Fibroblast of the conjunctiva (primary cell): ENCODE measurements at places on chromosomes 2 and 18.

GRCh38 chr18:21262979-21263378 lies 20.9 kb downstream of the GREB1L start:
- DNase-seq = no peak

DNA sequence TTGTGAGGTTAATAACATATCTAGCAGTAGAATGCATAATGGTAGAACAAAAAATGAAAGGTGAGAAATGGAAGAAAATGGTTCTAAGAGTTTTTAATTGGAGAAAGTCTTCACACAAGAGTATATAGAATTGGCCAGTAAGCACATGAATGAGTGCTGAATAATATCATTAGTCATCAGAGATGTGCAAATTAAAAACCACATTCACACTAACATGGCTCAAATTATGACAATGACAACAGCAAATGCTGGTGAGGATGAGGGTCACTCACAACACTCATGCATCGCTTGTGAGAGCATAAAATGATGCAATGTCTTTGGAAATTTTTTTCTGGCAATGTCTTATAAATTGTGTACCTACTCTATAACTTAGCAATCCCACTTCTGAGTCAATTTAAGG lies 1355.4 kb upstream of the ACVR2A start:
- DNase-seq = no peak

DNA sequence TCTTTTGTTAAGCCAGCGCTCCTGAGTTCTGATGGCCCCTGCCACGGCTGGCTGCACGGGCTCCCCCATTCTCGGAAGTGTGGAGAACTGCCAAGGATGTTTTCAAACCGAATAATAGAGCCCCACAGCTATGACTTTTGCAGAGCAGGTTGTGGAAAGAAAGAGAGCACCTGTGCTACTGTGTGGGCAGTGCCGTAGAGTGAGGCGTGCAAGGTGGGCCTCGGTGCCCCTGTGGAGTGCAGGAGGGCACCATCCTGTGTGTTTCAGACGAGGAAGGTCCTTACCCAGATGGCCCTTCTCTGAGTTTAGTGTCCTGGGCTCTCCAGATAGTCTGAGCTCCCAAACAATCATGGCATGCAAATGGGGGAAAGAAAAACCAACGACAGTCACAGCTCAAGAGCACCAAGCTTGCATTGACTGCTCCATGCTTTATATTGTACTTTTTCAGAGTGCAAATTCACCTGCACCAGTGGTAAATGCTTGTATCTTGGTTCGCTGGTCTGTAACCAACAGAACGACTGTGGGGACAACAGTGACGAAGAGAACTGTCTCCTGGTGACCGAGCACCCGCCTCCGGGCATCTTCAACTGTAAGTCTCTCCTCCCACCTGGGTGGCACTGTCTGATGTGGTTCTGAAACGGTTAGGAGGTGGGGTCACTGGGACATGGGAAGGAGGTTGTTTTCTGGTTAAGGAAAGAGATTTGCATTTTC lies 219.4 kb downstream of the LDLRAD4 start:
- DNase-seq = no peak

GRCh38 chr2:129103936-129104878 lies 785.5 kb upstream of the HS6ST1 start:
- DNase-seq = no peak

DNA sequence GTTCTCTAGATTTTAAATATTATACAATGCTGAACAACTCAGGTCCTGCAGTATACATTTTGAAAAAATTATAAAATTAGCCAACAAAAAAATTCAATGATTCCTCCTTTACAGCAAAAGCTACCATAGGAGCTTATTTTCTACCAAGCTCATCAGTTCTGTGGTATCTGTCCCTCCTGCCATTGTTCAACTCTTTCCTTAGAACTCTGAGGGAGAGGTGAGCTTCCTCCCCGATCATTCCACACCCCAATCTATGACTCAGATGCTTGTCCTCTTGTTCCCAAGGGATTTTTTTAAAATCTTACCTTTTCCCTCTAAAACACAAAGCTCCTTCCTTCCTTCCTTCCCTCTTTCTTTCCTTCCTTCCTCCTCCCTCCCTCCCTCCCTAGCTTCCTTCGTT lies 13.5 kb downstream of the DPP4 start:
- DNase-seq = no peak

DNA sequence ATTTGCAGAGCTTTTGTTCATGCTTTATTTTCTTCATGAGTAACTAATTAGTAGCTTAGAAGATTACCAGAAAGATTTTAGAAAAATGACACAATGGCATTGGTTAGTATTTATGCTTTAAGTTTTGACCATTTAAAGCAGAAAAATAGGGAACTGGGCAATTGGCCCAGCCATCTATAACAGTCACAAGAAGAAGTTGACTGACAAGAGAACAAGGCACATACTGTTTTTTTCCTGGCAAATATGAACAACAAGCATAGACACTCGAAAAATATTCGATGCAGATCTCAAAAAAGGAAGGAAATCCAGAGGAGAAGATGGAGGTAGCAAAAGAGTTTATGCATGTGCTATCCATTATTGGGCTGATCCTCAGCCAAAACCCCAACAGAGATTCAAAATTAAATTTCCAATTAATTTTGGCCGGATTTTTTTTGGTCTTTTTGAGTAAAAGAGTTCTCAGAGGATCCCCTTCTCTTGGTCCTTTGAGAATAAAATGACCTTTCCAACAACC lies 200.8 kb upstream of the SLC35G4 start:
- DNase-seq = no peak

DNA sequence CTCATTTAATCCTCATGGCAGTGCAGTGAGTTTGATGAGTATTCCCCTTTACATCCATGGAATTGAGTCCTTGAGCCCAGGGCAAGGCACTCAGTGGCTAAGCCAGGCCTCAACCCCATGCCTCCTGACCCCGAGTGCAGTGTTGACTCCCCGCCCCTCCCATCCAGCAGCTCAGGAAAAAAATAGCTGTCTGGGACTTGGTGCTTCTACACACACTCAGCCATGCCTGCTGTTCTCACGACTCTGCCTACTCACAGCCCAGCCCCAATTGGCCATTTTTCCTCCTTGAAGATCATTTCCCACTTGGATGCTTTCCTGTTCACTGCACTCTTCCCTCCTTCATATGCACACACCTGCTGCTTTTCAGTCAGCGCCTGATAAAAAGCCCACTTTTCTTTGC lies 8.8 kb downstream of the FOSL2 start:
- DNase-seq = no peak

GRCh38 chr18:2545155-2545554 lies 26.1 kb downstream of the METTL4 start:
- no peak for DNase-seq

DNA sequence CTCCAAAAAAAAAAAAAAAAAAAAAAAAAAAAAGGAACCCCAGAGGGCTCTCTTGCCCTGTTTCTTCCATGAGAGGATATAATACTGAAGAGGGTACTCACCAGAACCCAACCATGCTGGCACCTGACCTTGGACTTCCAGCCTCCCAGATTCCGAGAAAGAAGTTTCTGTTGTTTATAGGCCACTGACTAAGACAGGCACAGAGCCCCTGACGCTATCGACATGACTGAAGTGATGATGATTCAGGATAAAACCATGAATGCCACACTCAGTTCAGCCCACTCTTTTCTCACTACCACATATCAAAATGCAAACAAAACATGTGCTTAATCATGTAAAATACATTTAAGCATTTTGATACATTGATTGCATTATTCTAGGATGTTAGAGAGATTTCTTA lies 66.1 kb upstream of the CDCA7 start:
- DNase-seq = no peak

- no peak for DNase-seq
Observed at GRCh38 chr2:111171337-111171930, 50.7 kb downstream of the BCL2L11 start.

GRCh38 chr18:13559754-13560153 lies 166.6 kb downstream of the FAM210A start:
- DNase-seq = no peak

- no peak for DNase-seq
Observed at GRCh38 chr2:158664987-158665386, 130.1 kb upstream of the DAPL1 start.

- DNase-seq = peak; percentile 57
Observed at GRCh38 chr2:203685081-203685621, 21.3 kb upstream of the CD28 start.

DNA sequence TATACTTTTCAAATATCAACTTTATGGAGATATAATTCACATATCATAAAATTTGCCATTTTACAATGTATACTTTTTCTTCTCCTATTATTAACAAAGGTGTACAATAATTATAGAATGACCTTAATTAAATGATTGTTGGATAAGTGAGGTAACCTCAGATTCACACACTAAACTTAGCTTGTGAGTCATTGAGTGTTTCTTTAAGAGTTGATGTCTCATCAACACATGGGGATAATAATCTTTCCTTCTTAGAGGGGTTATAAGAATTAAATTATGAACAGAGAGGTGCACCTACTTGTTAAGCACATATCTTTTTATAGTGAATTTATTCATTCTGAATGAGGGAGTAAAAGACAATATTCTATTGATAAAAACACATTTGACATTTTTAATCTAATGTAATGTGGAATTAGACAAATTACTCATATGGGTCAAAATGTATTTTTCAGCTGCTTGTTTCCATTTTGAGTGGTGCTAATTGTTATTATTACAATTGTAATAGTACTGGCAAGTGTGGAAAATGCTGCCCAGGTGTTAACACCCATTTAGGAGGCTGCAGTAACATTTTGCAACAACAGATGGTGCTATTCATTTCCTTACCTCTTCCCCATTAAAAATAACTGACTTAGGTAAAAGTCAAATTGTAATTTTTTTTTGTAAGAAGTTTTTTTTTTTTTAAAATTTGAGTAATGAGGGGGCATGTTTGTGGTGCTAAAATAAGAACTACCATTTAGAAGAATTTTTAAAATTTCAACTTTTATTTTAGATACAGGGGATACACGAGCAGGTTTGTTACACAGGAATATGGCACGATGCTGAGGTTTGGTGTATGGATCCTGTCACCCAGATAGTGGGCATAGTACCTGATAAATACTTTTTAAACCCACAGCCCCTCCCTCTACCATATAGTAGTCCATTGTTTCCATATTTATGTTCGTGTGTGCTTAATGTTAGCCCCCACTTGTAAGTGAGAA lies 32.1 kb upstream of the DYNAP start:
- DNase-seq = no peak

DNA sequence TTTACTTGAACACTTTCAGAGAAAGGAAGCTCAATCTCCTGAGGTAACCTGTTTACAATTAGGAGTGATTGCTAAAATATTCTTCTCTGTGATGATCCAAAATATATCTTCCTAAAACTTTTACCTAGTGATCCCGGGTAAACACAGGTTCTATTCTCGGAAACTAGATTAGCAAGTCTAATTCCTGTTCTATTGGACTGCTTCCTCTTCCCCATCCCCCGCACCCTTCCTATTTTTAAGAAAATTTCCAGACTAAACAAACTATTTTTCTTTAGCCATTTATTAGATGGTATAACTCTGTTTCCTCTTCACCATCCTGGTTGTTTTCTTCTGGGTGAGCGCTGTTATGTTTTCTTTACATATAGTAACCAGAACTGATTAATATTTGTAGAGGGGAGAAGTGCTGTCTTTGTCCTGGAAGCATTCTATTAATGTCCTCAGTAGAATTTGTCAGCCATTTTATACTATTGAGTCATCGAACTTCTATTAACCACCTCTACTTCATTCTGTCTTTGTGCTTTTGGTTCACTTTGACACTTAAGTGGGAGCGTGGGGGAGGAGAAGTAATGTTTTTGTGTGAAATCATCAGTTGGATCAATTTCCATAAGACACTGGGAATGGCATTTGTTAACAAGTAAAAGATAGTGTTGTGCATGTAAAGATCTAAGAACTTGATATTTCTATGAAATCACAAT lies 31.8 kb downstream of the CREB1 start:
- DNase-seq = no peak

DNA sequence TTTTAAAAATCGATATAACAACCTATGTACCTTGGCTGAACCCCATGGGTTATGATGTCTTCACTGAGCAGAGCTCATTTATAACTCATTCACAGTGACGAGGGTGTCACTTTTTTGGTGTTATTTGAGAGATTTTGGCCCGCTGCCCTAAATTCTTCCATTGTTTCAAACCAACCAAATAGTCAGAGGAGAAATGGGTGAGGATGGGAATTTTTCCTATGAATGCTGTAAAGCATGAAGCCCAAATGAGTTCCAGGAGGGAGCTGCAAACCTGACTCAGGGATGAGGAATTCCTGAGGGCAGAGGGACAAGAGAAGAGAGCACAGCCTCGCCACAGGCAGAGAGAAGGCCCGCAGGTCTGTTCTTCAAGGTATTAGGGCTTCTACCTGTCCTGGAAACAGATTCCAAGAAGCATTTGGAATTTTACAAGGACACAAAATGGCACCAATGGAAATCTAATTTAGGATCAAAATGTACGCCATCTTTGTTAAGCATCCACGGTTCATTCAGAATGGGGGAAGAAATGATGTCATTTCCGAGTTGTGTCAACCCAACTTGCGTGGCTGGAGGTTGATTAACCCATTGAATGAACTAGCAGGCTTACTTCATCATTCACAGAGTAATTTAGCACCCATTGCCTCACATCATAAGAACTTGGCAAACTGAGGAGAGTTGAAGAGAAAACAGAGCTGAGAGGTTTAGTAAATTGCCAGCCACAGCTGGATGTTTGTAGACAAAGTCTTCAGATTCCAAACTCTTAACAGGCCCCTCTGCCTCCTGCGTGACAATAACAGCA lies 133.5 kb downstream of the LAMA3 start:
- DNase-seq = no peak

DNA sequence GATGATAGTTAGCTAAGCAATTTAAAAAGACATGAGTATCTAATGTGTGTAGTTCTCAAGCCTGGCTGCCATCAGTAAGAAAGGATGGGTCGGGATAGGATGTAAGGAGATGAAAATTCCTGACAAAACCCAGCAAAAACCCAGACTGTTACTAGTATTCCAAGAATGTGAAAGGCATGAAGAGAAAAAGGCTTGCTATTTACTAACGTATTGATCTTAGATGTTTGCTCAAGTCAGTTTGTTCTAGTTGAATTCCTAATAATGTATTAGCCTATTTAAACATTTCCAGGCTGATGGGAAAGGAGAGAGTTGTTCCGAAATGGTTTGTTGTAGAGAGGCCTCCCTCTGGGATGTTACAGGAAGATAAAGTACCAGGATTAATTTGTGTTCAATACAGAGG lies 88.2 kb downstream of the ZNF532 start:
- no peak for DNase-seq

DNA sequence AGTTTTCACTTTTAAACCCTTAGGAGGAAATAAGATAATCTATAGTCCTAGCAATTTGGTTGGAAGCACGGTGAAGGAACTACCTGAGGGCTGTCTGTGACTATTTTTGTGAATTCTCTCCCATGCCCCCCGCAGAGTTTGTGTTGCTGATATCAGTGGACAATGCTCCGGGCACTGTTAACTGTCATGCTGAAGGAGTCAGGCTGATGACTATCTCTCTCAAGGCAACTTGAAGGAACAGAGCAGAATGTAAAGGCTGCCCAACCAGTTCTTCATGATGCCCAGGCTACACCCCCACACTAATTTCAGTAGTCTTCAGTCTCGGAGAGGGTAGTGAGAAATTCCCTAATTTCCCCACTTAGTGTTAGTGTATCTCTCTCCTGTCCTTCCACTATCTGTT lies 21.6 kb upstream of the RAB6C start:
- DNase-seq = no peak

DNA sequence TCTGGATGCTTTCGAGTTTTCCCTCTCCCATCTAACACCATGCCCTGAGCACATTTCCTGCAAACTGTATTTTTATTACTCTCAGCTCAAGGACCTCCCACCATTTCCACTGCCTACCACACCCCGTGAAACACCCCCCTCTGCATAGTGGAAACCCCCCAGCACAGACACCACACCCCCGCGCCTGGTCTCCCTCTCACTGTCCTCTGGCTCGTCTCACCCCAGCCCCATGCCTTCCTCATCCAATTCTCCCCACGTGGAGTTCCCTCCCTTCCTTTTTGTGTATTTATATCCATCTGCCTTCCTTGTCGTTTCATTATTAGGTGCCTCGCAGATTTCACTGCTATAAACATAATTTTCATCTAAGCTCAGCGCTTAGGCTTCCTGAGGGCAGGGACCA lies 307.5 kb downstream of the CELF4 start:
- no peak for DNase-seq
